Cortex of kidney (tissue), 1 donor: ENCODE measurements at places on chromosomes 6 and 20.

DNA sequence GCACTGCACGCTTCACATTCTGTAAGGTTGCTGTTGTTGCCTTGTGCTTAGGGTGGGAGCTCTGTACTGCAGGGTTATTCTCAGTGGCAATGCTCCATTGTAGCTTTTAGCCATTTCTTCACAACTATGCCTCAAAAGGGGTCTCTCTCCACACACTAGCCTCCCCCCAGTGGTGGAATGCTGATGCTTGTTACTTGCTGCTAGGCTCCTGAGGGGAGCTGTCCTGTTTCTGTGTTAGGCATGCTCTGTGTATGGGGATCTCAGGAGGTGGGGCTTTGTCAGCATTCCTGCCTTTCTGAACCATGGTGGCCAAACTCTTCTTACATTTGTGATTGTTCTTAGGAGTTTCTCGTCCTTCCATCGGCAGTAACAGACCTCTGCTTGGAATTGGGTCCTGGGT is 18.8 kb downstream of the TMEM170B start:
- no peak for DNase-seq

DNA sequence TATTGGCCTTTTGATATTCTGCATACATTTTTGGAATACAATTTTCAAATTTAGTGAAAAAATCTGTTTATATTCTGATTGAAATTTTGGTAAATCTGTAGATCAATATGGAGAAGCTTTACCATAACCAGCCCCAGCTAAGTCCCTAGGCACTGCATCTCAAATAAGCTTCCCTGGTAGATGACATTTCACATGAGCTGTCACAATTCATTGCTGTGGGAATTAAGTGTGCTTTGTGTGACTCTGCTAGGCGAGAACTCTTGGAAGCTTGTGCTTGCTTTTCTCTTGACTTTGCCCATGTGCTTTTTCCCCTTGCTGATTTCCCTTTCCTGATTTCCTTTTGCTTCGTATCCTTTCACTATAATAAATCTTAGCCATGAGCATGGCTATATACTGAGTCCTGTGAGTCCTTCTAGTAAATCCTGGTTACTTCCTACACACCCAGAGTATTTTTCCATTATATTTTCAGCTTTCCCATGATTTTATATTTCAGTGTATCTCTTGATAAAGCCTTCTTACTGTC is 166.5 kb upstream of the MMS22L start:
- no peak for DNase-seq

- DNase-seq: no peak
Measured at GRCh38 chr20:46735436-46735835, 26.0 kb downstream of the SLC2A10 start.

DNA sequence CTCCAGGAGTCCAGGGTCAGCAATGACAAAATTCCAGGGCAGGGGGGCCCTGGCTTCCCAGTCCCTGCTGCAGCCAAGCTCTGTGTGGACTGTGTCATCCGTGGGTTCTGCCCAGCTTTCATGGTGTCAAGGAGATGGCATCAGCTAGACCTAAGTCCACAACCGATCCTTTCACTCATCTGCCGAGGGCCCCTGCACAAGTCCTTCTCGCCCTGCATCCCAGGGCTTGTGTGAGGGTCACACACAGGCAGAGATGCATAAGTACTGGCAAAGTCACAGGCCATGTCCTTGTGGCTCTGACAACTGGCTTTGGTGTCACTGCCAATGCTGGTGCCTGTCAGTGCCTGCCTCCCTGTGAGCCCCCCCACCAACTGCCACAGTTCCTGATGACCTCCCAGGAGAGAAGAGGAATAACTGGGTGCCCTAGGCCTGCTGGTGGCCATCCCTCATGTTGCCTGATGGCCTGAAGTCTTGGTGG is 181.4 kb upstream of the CST7 start:
- DNase-seq: no peak

DNA sequence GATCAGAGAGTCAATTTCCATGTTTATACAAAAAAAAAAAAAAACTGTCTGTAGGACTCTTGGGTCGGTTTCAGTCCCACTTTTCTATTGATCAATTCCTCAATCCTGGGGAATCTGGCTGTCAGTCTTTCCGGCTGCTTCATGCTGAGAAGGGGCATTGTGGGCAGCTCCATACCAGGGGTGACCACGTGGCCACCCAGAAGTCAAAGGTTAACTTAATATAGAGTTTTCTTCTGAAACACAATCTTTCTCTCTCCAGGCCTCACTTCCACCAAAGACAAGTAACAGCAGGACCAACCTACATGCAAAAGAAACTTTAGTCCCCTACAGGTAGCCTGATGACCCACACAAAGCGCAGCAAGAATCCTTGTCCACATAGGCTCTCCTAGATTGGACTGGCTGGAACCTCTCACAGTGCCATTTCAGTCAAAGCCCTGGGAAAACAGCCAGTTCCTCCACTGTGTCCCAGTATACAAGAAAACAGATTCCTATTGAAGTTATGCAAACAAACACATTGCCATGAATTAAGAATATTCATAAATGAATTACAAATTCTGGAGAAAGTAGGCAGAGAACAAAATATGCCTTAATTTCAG is 18.5 kb upstream of the SERPINB9 start:
- DNase-seq: no peak

DNA sequence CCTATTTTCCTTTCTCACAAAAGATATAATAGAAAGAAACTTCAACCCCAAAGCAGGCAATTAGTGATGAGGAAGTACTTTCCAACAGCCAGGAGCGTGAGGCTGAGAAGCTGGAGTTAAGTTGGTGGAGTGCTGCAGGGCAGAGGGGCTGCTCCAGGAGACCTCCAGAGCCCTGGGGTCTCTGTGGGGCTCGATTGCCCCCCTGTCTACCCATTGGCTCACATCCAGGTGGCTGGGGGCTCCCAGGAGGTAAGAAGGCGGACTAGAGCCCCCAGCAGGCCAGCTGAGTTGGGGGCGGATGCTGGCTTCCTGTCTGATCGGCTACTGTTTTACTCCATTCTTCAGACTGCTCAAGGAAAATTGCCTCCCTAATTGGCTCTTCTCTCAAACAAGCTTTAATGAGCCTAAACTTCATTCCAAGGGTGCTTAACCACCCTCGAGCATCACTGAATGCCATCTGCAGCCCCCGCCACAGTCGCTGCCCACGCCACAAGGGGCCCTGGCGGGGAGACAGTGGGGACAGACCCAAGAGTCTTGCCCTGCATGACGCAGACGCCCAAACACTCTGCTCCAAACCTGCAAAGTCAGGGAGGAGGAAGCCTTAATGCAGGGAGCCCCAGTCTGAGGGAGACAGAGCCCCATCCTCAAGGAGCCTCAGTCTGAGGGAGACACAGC is 78.6 kb downstream of the MDGA1 start:
- DNase-seq: no peak

DNA sequence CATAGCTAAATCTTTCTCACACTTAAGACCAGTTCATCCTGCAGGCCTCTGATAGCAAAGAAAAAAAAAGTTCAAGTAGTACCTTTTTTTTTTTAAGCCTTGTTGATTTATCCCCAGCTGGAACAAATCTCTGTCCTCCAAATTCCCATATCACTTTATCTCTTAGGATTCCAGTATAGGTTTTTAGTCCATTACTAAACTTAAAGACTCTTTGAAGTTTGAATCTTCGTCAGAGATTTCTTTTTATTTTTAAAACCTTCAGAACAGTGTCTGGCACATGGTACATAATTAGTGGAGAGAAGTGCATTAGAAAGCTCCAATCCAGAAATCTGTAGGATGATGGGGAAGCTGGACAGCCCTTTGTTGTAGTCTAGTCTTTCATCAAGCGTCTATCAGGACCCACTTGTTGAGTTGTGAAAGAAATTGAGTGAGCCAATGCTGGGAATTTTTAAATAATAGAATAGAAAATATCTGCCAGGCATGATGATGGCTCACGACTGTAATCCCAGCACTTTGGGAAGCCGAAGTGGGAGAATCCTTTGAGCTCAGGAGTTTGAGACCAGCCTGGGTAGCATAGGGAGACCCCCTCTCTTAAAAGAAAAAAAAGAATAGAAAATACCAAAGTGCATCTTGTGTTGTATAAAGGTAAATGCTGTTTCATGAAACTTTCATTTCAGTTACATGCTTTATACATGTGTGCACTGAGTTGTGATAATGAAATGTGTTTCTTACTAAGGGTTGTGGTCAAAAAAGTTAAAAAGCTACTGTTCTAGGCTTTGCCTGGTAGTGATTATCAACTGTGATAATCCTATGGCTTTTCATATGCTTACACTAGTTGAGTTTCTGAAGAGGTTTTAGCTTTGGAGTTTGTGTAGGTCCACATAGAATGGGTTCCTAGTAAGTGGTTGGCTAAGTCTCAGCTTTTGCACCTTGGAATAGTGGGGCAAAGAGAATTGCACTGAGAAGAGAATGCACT is 3.2 kb downstream of the NFYA start:
- no peak for DNase-seq

DNA sequence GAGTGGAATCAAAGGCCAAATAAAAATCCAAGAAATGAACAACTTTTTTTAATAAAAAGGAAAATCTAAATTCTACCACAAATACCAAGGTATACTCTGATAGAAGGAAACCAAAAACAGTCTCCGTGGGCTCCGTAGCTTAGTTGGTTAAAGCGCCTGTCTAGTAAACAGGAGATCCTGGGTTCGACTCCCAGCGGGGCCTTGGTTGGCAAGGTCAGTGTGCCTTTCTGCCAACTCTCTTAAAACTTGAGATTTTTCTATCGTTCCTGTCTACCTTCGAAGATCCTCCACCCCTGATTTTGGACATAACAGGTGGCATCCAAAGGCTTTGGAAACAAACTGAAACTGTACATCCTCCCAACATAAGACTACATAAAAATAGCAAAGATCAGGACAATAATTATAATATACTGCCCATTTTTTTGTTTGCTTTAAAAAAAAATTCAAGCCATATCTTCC is 197.9 kb downstream of the TRIM27 start:
- no peak for DNase-seq

GRCh38 chr20:63330940-63331339 is 30.2 kb downstream of the CHRNA4 start:
- DNase-seq: no peak

DNA sequence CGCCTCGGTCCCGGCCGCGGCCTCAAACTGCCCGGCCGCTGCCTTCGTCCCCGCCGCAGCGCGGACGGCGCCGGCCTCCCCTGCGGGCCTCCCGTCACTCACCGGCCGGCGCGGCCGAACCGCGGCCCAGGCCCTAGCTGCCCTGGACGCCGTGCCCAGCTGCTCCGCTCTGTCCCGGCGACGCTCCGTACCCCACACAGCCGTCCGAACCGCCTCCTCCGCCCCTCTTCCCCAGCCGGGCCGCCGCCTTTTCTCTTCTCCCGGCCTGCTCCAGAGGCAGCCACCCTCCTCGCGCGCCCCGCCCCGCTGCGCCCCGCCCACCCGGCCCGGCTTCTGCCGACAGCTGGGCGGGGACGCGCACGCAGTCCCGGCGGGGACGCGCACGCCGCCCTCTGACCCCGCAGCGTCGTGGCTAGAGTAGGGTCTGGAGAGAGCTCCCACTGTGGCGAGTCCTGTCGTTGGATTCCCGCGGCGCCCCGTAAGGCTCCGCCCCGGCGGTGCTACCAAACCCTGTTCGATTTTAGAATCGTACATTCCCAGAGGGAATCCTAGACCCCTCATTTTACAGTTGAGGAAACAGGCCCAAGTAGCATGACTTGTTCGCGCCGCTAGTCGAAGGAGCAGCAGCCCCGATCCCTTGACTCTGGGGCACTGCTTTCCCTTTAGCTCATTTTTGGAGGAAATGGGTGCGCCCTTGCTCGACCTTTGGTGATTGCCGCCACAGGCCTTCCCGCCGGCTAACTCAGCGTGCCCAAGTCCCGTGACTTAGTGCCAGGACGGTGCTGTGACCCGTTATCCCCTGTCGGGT is at the start of gene FBXO30:
Gene FBXO30, minus strand, starts transcription at position 295 of the 808 bp plus-strand sequence. CDS start 8,390 bp downstream, outside the sequence.
- DNase-seq: no peak

DNA sequence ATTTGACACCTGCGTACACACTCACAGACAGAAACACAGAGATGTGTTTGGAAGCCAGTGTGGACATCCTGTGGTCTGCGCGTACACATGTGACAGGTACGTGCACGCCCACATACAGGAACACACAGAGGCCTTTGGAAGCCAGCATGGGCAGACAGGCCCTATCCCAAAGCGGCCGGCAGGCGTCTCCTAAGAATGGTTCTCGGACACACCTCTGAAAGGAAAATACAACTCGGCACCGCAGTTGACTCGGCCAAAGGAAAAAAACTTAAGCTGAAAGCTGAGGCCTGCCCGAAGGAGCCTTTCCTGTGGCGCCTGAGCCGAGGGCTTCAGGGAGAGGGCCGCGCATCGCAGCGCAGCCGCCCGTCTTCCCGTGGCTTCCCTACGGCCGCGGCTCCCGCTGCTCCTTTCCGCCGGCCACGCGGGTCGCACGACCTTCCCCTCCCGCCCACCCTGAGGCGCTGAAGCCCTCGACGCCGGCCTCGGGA is 1.4 kb upstream of the CEP43 start:
- no peak for DNase-seq

GRCh38 chr20:17622851-17623508 is 53.1 kb downstream of the DSTN start:
- DNase-seq: no peak

DNA sequence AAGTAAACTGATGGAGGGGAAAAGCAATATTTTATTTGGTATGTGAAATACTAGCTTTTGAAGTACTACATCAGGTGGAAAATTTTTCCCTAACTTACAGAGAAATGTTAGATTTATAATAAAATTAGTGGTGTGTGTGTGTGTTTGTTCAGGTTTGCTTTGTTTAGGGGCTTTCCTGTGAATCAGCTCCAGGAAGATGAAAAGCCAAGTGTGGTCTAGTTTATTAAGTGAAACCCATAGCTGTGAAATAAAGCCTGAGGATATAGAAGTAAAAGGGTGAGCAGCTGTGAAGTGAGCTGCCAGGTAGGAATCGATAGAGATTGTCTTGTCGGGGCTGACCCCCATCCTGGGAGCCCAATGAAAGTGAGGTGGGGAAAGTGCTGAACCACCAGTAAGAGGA is 347.6 kb upstream of the IMPG1 start:
- no peak for DNase-seq

DNA sequence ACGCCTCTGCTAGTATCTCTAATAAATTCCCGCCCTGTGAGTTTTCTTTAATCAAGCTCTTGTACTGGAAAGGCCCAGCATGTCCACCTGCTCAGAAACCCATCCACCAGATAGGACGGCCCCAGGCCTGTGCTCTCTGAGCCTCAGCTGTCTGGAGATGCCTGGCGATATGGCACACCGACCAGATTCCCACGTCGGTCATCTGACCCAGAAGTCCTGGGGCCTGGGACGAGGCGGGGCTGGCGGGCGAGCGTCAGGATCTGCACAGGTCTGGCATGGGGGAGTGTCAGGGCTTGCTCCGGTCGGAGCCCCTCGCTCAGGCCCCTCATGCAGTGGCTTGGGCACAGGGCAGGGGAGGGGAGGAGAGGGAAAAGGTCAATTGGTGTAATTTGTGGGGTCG is 10.2 kb downstream of the RNASET2 start:
- no peak for DNase-seq

DNA sequence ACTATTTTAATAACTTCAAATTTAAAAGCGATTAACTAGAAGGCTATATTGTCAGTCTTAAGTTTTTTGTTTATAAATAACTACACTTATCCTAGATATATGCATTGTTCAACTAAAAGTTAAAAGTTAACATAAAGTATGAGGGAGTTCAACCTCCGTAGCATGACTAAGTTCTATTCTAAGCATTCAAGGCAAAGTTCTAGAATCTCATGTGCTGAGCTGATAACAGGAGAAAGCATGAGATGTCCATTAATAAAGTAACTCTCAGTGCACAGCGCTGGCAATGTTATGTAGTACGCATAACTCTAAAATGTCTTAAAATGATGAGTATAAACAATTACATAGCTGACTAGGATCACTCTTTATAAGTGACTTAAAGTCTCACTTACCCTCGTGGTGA is 264.8 kb downstream of the RNGTT start:
- DNase-seq: no peak

- no peak for DNase-seq
Measured at GRCh38 chr6:109788687-109789086, 97.6 kb downstream of the FIG4 start.

GRCh38 chr6:45416700-45417099 is 39.0 kb upstream of the SUPT3H start:
- DNase-seq: no peak
